ENCODE measurements at places on chromosomes 1 and 21.

DNA sequence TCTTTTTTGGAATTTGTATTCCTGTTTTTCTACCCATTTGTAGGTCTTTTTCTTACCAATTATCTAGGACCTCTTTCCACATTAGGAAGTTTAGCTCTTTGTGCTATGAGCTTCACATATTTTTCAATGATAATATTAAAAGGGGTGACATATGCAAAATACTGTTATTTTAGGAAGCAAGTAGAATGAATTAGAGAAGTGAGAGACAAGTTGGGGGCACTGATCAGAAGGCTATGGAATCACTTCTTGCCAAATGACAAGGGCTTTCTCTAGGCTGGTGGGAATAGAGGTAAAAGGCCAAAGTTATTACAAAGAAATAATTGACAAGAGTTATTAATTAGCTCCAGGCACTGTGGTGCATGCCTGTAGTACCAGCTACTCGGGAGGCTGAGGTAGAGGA lies 4.3 kb upstream of the BCAR3 start:
- no peak for DNase-seq

GRCh38 chr1:8457760-8458381 lies 140.0 kb downstream of the SLC45A1 start:
- DNase-seq: peak; percentile 18

DNA sequence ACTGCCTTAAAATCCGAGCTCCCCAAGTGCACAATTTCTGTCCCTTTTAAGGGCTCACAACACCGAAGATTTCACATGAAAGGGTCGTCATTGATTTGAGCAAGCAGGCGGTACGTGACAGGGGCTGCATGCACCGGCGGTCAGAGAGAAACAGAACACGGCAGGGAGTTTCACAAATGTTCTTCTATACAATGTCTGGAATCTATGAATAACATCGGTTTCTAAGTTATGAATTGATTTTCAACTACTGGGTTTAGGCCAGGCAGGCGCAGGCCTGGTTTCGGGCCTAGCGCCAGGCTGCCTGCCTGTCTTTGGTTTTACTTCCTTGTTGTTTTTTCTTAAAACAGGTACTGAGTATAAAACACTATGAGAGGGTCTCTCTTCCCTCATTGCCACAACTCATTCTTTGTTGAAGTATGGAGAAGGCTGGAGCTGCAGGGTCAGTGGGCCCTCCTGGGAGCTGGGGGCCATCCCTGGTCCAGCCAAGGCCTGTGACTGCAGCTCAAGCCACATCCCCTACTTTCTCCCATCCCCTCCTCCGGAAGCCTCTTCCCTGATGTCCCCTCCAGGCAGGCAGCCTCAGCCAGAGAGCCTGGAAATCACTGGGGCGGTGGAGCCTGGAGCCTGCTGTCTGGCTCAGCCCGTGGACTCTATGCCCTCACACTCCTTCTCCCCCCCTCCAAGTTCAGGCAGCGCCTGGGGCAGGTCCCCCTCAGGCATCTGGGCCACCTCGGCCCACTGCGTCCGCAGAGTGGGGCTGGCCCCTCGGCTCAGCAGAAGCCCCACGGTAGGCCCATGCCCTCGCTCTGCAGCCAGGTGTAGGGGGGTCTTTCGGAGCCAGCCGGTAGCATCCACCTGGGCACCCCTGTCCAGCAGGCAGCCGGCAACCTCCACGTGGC lies 2.4 kb downstream of the ANKRD65 start:
- DNase-seq: no peak

DNA sequence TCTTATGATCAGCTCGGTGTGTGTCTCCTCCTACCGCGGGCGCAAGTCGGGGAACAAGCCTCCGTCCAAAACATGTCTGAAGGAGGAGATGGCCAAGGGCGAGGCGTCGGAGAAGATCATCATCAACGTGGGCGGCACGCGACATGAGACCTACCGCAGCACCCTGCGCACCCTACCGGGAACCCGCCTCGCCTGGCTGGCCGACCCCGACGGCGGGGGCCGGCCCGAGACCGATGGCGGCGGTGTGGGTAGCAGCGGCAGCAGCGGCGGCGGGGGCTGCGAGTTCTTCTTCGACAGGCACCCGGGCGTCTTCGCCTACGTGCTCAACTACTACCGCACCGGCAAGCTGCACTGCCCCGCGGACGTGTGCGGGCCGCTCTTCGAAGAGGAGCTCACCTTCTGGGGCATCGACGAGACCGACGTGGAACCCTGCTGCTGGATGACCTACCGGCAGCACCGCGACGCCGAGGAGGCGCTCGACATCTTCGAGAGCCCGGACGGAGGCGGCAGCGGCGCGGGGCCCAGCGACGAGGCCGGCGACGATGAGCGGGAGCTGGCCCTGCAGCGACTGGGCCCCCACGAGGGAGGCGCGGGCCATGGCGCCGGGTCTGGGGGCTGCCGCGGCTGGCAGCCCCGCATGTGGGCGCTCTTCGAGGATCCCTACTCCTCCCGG lies 1.5 kb downstream of the KCNC4 start:
- DNase-seq: peak; percentile 3

DNA sequence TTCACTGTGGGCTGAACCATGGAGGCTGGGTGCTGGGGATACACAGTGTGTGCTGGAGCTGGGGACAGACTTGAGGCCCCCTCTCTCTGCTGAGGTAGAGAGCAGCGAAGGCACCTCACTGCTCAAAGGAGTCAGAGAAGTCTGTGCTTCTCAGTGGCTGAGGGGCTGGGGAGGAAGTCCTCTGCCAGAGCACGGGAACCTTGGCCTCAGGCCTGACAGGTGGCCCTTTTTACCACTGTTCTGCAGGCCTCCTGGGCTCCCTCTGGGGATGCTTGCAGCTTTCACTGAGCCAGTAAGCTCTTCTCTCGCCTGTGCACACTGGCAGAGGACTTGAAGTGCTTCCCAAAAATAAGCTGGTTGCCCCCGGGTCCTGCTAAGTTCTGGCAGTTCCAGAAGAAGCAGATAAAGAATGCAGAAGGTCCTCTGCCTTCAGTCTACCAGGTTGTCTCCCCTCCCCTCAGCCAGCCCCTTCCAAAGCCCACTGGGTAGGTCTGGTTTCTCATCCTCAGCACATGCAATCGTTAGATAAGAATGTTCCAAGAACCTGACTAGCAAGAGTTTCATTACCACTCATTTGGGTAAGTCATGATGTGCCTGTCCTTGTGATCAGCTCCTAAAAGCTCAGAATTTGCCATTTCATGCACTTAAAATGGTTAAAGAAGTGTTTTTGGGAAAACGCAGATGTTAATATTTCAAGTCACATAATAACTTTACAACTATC lies 53.9 kb downstream of the TENT5C start:
- DNase-seq: no peak

GRCh38 chr1:226660410-226661182 lies 78.5 kb downstream of the ITPKB start:
- DNase-seq: no peak

DNA sequence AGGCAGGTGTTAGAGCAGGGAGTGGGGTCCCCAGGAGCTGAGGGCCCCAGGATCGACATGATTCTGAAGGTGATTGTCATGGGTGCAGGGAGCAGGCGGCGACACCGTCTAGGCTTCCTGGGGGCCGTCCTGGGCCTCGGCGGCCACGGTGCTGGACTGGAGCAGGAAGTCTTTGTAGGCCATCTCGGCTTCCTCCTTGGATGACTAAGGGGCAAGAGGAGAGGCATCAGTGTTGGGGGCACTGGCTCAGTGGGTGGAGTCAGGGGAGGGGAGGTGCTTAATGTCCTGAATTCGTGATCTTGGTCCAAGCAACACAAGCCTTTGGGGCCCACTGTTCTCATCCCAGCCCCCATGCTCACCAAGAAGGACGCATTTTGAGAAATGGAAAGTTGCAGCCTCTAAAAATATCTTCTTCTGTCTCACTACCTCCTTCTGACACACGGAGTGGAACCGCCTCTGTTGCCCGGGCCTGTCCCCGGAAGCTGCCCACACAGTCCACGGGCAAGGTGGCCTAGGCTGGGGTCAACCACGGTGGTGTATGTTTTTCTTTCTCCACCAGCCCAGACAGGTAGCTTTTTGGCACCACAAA lies 8.6 kb upstream of the FCMR start:
- DNase-seq: peak; percentile 82

DNA sequence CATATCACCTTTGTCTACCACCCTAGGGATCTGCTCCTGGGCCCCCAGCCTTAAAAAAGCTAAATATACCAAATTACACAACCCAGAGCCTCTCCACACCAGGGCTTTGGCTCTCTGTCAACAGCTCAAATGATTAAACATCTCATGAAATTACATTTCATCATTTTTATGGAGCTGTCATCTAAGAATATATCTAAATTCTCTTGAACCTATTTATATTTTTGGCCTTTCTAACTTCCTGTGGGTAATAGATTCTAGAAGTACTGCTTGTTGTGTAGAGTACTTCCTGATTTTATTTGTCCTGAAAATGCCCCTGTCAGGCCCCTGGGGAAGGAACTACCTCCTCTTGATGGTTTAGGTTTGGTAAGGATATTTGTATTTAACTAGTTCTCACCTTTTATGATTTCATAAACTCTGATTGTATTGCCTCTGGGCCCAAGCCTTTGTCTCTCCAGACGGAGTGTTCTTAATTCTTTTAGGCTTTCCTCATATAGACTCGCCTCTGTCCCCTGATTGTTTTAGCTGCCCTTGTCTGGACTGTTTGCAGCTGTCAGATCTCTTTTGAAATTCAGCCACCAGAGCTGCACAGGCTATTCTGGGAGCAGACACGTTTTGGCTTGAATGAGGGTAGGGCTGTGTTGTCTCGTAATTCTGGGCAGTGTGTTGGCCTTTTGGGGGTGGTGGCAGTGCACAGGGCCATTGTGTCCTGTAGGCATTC lies 16.6 kb downstream of the MYOG start:
- peak; percentile 73 for DNase-seq

DNA sequence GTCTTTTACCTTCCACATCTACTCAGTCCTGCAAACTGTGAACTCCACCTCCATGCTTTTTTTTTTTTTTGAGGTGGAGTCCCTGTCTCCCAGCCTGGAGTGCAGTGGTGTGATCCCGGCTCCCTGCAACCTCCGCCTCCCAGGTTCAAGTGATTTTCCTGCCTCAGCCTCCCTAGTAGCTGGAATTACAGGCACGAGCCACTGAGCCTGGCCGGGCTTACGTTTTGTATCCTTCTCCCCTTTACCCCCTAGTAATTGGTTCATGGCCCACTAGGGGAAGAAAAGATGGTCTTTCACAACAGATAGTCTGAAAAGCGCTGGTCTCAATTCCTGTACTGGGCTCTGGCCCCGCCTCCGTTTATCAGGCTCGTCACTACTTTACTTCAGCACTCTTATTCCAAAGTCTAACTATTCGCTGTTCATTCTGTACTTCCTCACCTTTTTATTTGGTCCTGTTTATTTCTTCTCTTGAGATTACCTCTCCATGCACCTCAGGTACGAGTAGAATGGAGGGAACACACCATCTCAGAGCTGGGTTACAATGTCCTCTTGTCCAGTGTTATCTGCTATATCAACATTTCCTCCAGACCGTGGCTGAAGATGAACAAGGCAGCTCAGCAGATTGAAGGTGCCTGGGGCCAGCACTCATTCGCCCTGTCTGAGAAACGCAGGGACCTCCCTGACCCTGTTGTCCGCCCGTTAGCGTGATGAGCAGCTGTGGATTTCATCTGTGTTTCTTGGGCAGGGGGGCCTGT lies 16.2 kb downstream of the CNST start:
- DNase-seq: no peak

- DNase-seq: peak; percentile 20
Measured at GRCh38 chr21:43865540-43866259, 677 bp downstream of the AGPAT3 start.

DNA sequence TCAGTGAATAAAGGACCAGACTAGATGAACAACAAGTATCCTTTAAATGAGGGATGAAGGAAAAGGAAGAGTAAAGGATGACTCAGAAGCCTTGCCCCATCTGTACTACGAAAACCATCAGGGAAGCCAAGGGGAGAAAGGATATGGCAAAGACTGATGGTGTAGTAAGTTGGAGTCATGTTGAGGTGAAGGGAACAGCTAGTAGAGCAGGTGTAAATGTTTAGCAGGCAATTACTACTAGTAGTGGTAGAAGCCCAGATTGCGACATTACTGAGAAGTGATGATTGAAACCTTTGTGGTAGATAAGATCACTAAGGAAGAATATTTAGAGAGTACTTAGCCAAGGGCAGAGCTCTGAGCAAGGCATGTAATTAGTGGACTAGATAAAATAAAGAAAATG lies 84.0 kb downstream of the PHTF1 start:
- DNase-seq: no peak

DNA sequence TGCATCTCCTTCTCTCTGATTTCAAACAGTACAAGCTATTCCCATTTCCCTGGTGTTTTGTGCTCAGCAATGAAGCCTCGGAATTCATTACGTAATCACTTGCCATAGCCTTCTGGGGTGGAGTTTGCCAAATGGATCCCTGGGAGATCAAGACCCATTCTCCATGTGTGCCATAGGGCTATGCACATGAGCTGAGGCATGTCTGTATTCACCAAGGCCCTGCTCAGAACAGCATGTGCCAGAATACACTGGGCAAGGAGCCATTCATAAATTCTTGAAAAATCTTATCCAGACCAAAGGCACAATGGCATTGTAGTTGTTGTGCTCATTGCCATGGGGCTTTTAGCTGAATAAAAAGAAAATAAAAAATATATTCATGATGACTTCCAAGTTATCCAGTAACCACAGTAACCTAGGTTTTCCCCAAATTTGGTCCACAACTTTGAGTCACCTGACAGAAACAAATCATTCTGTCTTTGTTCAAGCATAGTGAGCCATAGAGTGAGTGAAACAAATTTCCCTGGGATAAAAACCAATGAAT lies 53.0 kb downstream of the CRB1 start:
- DNase-seq: no peak

All from inflammatory macrophage (primary cell).